LNCaP clone FGC (cell line): ENCODE measurements at places on chromosomes 7 and 10.

- DNase-seq = no peak
Observed at GRCh38 chr7:149229526-149229925, 9.9 kb upstream of the ZNF212 start.

- no peak for DNase-seq
Observed at GRCh38 chr10:60916025-60916424, 28.0 kb downstream of the RHOBTB1 start.

GRCh38 chr10:126723226-126723625 lies 52.7 kb upstream of the C10orf90 start:
- DNase-seq = no peak

GRCh38 chr10:88745633-88746032 lies 14.2 kb upstream of the LIPN start:
- DNase-seq = no peak

DNA sequence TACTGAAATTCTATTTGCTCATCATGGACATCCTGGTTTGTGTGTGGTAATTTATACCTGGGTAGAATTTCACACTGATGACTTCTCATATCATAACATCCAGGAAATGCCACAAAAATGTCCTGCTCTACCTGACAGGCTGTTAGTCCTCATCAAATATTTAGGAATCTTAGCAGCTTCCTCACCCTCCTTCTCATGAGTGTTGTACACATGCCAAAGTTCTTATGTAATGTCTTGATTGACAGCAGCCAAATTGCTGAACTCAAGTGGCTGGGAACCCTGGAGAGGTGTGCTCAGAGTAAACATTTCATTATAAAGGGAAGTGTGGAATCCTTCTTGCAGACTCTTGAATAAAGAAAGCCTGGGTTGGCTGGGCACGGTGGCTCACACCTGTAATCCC lies 8.9 kb downstream of the EEPD1 start:
- DNase-seq = peak; percentile 93

- DNase-seq = no peak
Observed at GRCh38 chr7:107113866-107114265, 54.9 kb upstream of the HBP1 start.

DNA sequence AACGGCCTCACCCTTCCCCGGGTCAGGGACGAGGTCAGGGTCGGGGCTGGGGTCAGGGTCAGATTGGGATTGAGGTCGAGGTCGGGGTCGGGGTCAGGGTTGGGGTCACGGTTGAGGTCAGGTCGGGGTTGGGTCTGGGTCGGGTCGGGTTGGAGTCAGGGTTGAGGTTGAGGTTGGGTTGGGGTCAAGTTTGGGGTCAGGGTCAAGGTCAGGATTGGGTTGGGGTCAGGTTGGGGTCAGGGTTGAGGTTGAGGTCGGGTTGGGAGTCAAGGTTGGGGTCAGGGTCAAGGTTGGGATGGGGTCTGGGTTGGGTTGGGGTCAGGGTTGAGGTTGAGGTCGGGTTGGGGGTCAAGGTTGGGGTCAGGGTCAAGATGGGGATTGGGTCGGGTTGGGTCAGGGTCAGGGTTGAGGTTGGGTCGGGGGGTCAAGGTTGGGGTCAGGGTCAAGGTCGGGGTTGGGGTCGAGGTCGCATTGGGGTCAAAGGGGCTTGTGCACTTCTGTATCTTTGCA lies 131.4 kb downstream of the VIPR2 start:
- no peak for DNase-seq

DNA sequence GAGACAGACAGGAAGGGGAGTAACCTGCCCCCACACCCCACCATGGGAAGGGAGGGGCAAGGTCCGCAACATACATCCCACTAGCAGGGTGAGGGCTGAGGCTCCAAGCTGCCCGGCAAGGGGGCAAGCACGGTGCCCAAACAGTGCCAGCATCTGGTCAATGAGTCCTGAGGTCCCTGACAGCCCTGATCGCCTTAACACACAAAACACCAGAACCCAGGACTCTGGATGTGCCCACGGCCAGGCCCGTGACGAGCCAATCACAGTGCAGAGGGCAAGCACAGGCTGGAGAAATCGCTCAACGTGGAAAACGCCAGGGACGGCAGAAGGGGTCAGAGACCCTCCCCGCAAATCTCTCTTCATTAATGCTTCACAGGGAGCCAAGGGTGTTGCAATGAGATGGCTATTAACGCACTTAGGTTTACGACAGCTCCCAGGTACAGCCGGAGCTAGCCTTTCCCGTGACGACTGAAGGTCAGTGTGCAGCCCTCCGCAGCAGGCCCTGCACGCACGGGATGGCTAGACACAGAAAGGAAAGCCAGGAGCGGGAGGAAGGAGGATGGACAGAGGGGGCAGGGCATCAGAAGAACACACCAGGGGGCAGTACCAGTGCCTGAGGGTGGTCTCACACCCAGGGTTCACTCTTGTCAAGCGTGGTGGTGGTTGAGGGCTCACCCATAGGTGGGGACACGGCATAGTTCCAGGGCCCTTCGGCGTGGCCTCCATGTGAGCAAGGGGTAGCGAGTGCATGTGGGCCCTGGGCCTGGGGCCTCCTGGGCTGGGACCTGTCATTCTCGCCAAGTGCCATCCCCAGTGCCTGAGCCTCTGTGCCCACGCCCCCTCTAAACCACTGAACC lies 220.5 kb downstream of the MAD1L1 start:
- no peak for DNase-seq

DNA sequence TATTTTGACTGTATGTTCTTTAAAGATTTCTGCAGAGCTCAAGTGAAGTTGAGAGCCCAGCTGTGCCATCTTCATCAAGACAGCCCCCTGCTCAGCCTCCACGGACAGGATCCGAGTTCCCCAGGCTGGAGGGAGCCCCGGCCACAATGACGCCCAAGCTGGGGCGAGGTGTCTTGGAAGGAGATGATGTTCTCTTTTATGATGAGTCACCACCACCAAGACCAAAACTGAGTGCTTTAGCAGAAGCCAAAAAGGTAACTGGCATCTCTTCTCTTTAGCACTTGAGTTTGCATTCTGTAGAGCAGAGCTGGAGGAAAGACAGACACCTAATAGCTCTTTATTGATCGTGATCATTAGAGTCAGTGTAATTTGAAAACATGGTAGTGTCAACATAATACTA lies 33.7 kb downstream of the MCM10 start:
- no peak for DNase-seq

GRCh38 chr10:122152544-122152943 lies 118.6 kb upstream of the BTBD16 start:
- DNase-seq = no peak

GRCh38 chr10:86342111-86342863 lies 24.3 kb downstream of the GRID1 start:
- no peak for DNase-seq

DNA sequence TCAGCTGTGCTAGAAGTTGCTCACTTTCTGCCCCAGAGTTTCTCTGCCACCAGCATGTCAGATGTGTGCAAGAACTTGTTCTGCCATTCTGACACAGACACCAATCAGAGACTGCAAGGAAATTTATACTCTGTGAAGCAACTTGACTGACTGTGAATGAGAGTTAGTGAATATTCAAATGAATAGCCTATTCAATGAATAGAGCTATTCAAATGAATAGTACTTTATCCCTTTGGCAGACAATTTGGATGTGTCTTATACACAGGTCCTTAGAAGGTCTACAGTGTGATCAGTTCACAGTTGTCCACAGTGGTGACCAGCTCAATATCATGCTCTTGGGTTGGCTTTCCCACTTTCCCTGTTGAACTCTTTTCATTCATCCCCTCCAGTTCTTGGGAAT lies 138.1 kb downstream of the MACC1 start:
- no peak for DNase-seq

DNA sequence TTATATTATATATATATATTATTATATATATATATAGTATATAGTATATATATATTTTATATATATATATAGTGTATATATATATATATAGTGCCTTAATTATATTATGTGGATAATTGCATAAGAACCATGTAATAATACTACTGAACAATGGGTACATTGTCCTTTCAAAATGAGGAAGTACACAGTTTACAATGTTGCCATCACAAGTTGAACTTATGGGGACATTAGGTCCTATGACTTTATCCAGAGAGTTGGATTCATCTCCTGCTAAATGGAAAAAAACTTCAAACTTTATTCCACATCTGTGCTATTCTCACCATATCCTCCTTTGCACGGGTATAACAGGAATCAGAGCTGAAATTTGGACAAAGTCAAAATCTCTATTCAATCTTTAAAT lies 105.0 kb upstream of the AGR3 start:
- no peak for DNase-seq

DNA sequence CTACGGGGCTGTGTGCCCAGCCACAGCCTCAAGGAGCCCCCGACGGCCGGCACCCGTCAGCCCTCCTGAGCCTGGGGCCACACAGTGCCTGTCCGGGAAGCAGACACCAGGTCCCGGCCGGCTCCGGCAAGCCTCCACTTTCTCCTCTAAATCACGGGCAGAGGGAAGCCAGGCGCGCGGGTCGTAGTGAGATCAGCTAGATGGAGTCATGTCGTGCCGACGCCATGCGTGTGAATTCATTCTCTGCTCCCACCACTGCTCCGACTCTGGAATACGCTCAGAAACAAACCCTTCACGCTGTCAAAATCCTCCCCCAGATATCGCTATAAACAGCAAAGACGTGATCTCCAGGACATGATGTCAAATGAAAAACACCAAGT lies 93.7 kb upstream of the DNAAF5 start:
- no peak for DNase-seq

- DNase-seq = no peak
Observed at GRCh38 chr10:85213493-85213892, 885.1 kb downstream of the CCSER2 start.

DNA sequence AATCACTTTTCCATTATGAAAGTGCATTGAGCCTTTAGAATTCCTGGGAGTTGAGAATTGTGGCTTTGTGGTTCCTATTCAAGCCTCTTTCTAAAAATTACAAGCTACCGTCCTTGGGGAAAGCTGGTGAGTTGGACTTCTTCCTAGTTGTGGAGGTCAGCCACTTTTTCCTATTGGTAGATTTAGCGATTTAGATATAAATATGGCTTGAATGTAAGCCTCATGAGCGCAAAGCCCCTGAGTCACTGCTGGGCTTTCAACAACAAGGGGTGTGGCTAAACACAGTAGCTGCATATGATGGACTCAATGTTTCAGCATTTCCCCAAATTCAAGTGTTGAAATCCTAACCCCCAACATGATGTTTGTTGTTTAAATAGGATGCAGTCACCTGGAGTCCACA lies 150.0 kb upstream of the IGFBP3 start:
- DNase-seq = no peak

DNA sequence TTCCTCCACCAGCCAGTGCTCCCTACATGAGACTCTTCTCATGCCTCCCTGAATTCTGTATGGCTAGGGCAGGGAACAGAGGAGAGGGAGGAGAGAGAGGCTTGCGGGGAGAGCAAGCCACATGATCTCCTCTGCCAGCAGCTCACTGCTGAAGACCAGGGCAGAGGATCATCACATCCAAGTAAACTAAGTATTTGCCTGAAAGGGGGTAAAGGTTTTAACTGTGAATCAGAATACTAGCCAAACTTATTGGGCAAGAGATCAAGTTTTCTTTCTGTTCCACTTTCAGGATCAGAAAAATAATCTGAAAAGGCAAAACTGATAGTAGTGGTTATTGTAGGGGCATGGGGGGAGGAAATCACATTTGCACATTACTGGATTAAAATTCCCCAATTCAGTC lies 17.8 kb upstream of the ERCC6 start:
- no peak for DNase-seq

- DNase-seq = no peak
Observed at GRCh38 chr10:91103384-91104192, 116.9 kb upstream of the PCGF5 start.

DNA sequence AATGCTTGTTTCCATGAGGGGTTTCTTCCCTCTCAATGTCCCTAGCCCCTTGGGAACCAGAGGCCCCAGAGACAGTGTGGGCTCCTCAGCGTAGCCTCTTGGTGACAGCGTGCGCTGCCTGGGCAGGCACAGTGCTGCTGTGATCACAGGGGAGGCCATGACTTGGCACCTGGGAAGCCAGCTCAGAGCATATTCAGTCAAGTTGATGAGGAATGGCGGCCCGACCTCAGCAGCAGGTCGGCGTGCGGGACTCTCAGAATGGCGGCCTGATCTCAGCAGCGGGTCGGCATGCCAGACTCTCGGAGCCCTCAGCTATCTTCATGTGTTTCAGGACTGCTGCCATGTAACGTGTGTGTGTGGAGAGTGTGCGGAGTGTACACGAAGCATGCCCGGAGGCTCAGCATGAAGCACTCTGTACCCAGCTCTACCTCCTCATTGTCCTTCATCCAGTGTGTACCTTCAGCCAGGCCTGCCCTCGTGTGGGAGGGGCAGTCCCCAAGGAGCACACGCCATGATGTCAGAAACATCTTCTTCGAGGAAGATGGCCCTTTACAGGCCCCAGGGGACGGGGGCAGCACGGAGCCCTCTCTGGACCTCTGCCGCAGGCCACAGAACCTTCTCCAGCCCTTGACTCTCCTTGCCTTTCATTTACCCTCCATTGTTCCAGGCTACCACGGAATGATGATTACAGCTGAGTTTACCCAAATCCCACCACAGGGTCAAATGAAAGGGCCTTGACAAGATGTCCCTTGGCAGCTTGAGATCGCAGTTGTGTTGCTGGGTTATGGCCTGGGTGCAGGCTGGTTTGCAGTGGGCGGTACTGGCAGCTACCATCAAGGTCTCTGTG lies 130.4 kb downstream of the SMURF1 start:
- no peak for DNase-seq

DNA sequence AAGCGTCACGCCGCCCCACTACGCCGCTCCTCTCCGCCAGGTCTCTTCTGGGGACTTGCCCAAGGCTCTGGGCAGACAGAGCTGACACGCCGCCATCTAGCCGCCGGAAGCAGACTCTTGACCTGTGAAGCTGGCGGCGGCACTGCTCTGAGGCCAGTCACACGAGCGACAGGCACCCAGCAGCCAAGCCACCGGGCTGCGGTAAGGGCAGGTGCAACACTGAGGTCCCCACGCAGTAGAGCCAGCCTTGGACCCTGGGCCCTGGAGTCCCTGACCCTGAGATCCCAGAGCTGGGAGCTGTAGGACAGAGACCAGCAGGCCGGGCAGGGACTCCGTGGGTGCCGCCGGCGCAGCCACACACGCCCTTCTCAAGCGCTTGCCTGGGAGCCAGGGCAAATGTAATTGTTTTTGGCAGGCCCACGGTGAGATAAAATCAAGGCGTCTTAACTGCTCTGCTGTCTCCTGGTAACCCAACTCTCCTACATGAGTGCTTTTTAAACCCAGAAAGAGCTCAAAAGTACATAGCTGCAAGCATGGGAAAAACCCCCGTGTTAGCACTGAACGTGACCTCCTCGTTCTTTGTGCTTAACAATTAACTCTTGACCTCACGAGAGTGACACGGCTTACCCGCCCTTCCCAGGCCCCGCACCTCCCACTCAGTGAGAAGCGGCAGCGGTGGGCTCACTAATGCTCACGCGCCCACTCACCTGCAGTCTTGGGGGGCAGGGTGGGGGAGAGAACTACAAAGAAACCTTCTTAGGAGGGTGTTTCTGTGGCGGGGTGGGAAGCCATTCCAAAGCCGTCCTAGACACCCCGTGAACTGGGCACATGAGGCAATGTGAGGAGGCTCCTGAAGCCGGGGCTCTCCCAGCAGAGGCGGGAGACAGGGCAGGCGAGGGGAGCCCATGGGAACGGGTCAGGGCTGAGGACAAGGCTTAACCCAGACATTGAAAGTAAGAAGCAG lies 8.5 kb downstream of the GPER1 start:
- DNase-seq = peak; percentile 73
